ENCODE measurements at places on chromosomes 16 and 17. TPM values are rescaled to one million over a fixed set of nuclear protein-coding genes. Genes with fewer than 3 reads are reported as not detected.

GRCh38 chr16:22054847-22055590 is 37.3 kb upstream of the VWA3A start:
- no peak for DNase-seq

DNA sequence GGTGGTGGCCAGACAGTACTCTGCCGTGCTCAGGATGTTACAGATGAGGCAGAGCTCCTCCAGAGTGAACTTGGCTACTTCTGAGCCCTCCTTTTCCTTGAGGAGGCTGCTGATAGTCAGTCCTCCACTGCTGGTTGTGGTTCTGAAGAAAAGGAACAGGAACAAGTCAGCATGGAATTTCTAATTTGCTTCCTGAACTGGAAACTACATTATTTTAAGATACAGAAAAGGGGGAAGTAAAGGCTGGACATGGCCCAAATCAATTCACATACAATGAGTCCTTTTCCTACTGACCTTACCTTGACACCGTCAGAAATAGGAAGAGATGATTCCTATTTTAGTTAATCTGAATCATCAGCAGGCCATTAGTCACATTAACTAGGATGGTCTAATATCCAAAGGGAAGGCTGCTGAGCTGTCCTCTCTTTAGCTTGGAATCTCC is 154.2 kb downstream of the VPS53 start:
- DNase-seq = no peak

DNA sequence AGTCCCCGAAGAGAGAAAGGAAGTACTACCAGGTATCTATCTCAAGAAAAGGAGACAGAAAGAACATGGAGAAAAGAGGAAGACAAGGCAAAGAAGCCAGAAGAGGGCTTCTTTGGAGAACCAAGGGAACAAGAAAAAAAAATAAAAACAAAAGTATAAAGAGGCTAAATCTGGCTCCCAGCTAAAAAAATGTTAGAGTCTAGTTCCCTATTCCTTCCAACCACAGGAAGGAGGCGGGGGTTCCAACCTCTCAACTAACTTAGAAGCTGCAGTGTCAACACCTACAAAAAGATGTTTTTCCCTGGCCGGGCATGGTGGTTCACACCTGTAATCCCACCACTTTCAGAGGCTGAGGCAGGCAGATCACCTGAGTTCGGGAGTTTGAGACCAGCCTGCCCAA is 13.4 kb downstream of the UTP6 start:
- DNase-seq = no peak

DNA sequence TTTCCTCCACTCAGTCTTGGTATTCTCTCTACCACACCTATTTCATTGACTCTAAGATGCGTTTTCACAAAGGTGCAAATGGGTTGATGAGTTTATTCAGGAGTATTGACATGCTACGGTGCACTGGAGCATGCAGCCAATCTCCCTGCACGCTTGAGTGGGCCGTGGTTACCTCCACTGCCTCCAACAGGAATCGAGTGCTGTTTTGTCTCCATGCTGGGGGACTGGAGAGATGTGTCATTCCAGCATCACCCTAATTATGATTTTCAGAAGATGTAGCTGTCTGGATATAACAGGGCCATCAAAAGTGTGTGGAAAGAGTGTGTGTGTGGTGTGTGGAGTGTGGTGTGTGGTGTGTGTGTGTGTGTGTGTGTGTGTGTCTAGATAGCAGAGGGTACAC is 351.6 kb upstream of the ZFHX3 start:
- DNase-seq = no peak

DNA sequence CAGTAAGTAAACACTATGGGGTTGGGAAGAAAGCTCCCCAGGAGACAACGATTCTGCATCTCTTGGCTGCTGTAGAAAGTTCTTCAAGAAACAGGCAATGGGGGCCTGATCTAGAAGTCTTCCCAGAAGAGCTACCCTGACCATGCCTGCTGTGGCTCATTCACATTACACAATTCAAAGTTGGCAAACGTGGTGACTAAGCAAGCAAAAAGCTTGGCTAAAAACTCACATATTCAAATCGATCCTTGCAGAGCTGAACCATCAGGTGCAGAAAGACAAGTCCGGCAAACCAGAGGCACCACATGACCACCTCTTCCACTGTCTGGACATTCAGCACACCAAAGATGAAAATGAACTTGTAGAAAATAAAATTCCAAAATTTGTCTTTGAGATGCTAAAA is 16.1 kb downstream of the AMFR start:
- DNase-seq = peak; percentile 51

DNA sequence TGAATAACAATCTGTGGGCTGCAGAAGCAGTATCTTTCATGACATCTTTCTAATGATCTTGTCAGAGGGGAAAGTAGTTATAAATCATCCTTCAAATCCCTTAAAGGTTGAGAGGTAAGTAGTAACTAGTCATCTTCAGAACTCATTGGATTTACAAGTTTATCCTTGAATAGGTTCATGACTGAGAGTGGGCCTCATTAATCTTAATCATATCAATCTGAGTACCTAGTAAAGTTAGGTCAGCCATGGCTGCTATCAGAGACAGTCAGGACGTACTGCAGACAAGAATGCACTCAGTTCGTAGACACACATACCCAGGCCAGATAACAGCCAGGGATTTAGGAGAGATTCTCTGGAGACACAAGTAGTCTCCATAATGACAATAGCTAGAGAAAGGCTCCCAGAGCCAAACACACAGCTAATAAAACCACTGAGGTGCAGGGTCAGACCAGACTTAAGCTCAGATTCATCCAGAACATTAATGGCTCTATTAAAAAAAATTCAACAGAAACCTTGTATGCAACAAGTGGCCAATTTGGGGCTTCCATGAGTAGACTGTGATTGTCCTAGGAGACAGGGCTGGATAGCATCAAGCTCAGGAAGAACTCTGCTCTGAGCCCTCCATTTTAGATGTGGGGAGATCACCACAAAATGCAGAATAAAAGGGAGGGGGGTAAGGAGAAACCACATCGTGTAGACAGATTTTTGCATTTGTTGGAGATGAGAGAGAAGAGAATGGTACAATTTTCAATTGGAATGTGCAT is 65.8 kb downstream of the TBX4 start:
- no peak for DNase-seq

Gene PLA2G10
- total RNA-seq = not detected

Gene NGFR
- total RNA-seq = 10.1 TPM

Gene CSH1
- total RNA-seq = not detected

Gene DCTN5
- 14.3 TPM for total RNA-seq

Gene TEX19
- not detected for total RNA-seq

Gene XAF1
- 4.2 TPM for total RNA-seq
